ENCODE measurements at places on chromosomes 1 and 21.

DNA sequence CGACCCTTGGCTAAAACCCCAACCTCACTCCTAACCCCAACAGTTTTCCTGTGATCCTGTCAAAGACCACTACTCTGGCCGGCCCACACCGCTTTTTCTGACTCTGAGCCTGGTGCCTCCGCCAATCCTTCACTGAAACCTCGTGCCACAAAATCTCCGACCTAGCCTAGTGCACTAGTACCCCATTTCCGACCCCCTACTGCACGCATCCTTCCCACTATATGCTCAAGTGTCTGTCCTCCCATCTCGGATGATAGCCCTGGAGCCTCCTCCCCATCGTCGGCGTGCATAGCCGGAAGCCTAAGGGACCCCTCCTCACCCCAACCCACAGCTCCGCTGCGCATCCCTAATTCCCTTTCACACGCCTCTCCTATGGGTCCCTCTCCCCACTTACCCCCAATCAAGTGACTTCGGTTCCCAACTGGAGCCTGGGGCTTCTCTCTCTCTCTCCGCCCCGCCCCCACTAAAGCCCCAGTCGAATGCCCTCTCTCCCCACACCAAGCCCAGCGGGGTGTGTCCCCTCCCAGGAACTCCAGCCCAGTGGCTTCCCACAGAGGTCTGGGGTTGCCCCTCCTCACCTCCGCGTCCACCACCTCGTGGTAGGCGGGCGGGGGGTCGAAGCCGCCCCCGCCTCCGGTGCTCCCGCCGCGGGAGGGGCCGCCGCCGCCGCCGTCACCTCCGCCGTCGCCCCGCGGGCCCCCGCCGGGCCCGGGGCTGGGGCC, 791 bp downstream of the USP24 start:
- DNase-seq, result peak; percentile 22

DNA sequence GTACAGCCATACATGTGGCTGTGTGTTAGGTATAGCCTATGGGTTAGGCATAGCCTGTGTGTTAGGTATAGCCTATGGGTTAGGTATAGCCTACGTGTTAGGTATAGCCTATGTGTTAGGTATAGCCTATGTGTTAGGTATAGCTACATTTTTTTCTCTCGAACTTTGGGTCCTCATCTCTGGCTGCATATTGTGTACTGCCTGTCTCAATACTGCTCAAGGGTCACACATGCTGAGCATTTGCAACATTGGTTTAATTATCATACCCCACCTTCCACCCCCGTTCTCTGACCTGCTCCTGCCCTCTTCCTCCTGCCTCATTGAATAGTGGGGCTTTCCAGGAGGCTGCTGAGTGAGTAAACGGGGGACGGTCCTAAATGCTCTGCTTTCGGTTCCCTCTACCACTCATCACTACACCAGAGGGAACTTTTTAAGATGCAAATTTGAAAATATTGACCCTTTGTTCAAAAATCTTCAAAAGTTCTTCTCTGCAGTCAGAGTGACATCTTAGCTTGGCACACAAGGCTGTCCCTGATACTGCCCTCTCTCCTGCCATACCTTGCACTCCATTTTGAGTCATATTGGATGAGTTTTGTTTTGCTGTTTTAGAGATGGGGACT, 17.8 kb downstream of the OR2B11 start:
- no peak for DNase-seq

GRCh38 chr1:17293681-17294425, 14.1 kb upstream of the PADI4 start:
- DNase-seq, result no peak

DNA sequence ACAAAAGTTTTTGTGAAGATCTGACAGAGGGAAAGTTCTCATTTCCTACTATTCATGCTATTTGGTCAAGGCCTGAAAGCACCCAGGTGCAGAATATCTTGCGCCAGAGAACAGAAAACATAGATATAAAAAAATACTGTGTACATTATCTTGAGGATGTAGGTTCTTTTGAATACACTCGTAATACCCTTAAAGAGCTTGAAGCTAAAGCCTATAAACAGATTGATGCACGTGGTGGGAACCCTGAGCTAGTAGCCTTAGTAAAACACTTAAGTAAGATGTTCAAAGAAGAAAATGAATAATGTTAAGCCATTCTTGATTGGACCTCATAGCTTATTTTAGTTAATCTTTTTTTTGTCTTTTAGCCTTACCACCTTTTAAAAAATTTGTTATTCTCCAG, 14.1 kb downstream of the GGPS1 start:
- no peak for DNase-seq

- DNase-seq, result peak; percentile 5
Measured at GRCh38 chr1:182404781-182405180, 4.3 kb upstream of the TEDDM1 start.

DNA sequence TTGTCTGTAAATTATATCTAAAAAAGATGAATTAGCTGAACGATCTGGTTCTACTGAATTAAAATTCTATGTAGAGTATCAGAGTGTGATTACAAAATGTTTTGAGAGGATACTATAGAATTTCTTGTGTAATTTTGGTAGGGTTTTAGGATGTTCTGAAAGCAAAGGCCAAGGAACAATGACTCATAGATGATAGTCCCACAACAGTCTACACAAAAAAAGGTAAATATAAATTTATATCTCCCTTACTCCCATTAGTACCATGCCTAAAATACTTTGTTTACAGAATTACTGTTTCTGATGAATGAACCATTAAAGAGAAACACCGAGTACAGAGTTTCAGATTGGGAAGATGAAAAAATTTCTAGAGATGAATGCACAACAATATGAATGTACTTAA, 9.5 kb downstream of the EDEM3 start:
- no peak for DNase-seq

DNA sequence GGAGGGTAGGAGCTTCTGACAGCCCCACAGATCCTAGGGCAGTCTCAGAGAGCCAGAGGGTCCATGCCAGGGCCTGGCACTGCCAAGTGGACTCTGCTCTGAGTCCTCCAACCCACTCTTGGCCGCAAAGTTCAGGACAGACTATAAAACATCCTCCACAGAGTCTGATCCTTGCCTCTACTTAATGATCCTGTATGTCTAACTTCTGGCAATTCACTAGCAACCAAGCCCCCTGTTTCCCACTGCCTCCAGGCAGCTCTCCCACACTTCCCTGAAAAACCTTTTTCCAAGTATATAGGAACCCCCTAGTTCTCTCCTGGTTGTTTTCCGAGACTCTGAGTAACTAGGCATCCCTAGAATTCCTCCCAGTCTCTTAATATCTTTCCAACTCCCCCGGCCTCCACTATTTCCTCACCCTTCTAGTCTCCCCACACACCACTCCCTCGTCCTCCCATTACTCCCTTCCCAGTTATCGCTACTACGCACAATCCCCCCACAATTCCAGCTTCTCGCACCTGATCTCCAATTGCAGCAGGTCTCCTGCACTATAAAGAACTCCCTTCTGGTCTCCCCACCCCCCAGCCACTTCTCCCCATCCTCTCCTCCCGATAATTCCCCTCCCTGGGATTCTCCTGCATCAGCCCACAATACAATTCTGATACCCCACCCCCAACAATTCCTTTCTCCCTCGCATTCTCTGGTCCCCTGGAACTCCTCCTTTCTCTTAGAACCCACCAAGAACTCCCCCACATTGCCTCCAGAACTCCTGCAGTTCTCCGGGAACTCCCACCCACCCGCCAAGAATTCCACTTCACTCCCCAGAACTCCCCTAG, 574 bp downstream of the IGSF9 start:
- DNase-seq, result no peak
